ENCODE measurements at places on chromosomes 16 and 17. TPM values are rescaled to one million over a fixed set of nuclear protein-coding genes. Genes with fewer than 3 reads are reported as not detected.

Gene SPN
- 1.4 TPM for total RNA-seq

DNA sequence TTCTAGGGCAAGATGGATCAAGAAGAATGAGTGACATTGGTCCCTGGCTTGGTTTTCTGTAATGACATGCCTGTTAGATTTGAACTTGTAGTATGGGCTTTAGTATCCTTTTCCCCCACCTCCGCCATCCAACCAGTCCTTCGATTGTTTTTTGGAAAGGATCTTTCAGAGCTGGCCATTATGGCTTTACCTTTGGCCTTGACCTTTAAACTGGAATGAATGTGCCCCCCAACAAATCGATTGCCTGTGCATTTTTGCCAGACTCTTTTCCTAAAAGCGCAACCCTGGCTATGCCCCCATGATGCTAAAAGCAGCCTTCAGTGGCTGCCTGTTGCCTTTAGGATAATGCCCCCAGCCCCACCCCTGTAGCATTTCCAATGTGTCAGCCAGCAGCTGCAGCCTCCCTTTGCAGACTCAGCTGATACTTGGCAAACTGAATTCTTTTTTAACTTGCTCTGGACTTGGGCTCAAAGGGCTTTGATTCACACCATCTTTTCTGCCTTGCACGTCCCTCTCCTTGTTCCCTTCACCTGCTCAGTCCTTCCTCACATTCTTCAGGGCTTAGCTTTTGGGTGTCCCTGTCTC, 4.0 kb downstream of the GPRC5C start:
- H3K36me3 ChIP-seq: no peaks in the 10 kb centered on the region
- no peak overlapping the region for H3K27ac ChIP-seq
- DNase-seq: no peak
- H3K4me1 ChIP-seq: peaks cover 21% of the 10 kb centered on the region

DNA sequence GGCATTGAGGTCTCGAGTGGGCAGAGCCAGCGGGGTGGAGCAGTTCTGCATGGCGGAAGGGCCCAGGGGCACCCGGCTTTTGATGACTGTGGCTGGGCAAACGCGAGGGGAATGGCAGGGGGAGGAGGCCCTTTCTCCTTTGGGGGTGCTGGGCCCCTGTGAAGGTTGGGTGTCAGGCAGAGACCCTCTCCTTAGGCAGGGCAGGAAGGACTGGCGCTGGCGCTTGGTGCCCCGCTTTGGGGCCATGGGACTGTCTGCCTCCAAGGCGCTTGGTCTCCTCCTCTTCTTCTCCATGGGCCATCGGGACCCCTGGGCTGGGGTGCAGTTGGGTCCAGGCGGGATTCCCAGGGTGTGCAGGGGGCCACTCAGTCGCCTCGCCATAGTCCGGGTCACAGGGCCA, 12.8 kb upstream of the GFAP start:
- no peak overlapping the region for H3K27ac ChIP-seq
- no peaks in the 10 kb centered on the region for H3K36me3 ChIP-seq
- no peaks in the 10 kb centered on the region for H3K27me3 ChIP-seq
- no peak for DNase-seq

GRCh38 chr17:67467500-67468455, 90.7 kb downstream of the PITPNC1 start:
- peaks cover 18% of the 10 kb centered on the region for H3K4me1 ChIP-seq
- no peak overlapping the region for H3K4me3 ChIP-seq
- peak overlapping the region; percentile 81 for H3K27ac ChIP-seq
